Nephron progenitor cell (in vitro differentiated cells): ENCODE measurements at places on chromosomes 6 and 20.

- DNase-seq = no peak
These were observed 42.3 kb downstream of the IL20RA start for GRCh38 chr6:137002505-137002904.

- DNase-seq = no peak
These were observed 21.3 kb downstream of the ECI2 start for GRCh38 chr6:4114123-4114522.

DNA sequence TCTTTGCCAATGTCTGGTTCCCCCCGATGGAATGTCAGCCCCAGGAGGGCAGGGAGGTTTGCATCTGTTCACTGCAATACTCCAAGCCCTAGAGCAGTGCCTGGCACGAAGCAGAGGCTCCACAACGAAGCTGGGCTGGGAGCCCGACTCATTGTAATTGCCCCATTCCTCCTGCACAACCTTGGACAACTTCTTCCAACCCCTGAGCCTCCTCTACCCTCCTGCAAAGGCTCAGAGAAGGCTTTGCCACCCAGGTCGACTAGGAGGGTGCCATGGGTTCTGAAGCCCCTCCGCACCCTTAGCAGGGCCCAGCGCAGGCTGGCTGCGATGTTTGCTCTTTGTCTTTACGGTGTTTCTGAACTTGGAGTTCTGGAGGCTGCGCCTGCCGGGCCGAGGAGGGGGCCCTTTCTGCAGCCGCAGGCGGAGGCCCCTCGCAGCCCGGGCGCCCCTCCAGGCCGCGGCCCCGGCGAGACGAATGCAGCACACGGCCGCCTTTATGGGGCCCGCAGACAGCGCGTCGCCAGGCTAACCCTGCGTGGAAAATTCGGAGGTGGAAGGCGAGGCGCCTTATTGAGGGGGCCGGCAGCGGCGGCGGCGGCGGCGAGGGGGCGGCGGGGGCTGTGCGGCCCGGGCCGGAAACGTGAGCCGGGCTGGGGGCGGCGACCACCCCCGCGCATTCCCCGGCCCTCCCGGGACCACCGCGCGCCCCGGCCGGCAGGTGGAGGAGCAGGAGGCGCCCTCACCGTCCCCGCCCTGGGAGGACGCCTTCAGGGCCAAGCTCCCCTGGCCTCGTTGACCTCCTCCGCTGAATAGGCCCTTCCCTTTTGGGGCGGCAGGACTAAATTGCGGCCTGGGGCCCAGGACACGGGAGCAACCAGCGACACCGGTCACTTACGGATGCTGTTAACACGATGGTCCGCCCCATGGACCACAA, 27.0 kb downstream of the SNAI1 start:
- peak; percentile 67 for DNase-seq

- no peak for DNase-seq
These were observed 17.1 kb upstream of the TGM6 start for GRCh38 chr20:2363587-2363986.

- no peak for DNase-seq
These were observed 7.4 kb upstream of the SSTR4 start for GRCh38 chr20:23027721-23028120.

DNA sequence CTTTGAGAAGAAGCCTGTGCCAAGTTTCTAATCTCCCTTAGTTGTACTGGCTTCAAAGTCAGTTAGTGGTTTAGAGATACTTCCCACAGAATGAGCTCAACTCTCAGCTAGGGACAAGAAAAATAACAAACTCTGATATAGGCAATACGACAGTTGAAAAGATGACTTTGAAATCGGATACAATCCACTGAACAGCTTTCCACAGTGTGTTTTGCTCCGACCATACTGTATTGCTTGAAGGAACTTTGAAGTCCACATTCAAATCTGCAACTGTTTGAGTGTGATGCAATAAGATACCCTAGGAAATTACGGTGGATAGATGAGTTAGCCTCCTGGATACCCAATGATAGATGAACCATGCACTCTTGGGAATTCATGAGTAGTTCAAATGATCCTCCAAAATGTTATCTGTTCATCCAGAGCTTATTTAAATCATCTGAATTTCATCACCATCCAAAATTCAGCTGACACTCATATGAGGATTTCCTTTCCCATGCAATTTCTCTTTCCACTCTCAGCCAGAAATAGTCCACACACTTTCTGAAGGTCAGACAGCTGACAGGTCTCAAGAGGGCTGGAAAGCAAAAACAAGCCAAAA, 443.8 kb downstream of the HAO1 start:
- DNase-seq = no peak

DNA sequence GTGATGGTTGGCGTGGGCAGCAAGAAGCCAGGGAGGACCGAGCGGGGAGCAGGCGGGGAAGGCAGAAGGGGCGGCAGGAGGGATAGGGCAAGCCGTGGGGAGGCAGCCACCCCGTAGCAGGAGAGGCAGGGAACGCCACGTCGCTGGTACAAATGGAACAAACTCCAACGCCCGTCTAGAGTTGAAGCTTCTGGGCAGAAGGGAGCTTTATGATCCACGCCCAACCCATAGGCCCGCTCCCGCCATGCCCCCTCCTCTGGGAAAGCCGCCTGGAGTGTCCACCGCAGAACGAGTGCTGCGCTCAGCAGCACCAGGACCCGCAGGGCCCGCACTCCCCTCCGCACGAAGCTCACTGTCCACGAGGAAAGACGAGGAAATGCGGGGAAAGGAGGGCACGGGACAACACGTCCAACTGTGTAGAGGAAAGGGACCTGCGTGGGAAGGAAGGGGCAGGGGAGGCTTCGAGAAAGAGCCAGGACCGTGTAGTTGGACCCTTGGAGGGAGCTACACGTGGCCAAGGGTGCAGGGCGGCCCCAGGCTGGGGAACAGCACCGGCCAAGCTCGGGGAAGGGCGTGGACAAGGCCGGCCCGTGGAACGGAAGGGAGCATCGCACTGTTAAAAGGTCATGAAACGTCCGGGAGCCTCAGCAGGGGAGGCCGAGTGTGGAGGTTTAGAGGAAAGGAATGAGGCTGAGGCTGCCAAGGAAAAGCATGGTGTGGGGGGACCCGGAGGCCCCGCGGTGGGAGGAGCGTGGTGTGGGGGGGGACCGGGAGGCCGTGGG, 204.0 kb downstream of the DLL1 start:
- DNase-seq = no peak

GRCh38 chr6:24191346-24191745, 65.3 kb downstream of the NRSN1 start:
- no peak for DNase-seq

DNA sequence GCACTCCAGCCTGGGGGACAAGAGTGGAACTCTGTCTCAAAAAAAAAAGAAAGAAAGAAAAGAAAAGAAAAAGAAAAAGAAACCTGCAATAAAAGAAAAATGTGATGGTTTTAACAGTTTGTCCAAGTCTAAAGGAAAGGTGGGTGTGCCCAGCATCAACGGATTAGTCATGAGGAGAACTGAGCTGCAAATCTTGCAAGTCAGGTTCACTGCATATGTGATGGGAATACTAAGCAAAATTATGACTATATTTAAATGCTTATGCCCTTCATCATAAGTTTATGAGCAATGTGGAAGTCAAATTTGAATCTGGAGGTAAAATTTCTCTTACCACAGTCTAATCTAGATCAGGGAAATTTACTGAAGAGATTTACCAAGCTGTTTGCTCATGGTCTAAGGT, 13.1 kb upstream of the CDK19 start:
- no peak for DNase-seq

DNA sequence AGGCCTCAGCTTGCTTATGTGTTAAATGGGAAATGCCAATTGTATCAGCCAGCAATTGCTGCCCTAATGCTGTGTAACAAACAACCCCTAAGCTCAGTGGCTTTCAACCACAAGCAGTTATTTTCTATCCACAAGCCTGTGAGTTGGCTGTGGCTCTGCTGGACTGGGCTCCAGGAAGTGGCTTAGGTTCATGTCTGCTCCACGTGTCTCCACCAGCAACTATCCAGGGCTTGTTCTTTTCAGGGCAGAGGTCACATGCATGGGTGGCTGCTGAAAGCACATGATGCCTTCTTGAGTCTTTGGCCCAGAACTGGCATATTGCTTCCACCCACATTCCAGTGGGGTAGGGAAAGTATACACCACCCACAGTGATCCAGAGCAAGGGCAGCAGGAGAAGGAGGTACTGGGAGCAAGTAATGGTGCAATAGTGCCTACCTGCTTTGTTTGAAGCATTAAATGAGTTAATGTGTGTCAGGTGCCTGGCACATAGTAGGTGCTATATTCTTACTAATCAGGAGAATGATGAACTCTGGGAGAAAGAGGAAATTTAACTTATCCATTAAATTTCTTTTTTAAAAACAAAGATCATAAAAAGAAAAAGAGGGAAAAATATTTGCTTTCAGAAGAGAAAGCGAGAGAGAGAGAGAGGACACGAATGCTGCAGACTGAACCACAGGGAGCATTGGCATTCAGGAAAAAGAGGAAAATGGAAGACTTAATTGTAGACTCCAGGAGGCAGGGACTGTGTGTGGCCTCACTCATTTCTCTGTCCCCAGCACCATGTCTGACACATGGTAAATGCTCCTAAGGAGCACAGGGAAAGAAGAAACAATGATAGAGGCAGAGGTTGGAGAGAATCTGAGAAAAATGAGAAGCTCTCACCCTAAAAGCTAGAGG, 25.2 kb upstream of the RNF24 start:
- DNase-seq = no peak

DNA sequence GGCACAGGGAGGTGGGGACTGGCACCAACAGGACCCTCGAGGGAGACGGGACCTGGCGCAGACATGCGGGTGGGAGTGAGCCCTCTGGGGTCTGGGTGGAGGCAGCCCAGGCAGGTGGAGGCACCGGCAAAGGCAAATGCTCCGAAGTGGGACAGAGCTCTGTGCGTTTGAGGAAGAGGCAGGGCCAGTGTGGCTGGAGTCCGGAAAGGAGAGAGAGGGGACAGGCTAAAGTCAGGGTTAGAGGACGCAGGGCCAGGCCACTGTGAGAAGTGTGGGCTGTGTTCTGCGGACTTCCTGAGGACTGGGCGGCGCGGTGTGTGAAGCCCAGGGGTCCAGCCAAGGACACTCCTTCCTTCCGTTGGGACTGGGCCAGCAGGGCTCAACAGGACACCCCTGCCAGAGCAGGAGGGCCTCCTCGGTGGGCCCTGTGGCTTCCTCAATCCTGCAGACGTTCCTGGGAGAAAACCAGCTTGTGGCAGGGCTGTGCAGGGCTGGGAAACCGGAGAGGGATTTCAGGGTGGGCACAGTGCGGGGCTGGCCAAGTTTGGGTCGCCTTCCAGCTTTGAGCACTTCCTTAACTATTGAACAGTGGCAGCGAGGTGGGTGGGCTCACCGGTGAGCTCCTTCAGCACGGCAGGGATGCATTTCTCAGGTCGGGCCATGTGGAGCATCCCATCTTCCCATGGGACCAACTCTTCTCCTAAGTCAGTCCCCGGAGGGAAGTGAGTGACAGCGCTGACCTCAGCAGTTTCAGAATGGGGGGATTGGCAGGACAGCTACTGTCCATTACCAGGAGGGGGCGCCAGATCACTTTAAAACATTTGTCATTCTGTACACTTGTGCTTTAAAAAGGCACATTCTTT, 22.5 kb downstream of the MOCS3 start:
- DNase-seq = peak; percentile 81

DNA sequence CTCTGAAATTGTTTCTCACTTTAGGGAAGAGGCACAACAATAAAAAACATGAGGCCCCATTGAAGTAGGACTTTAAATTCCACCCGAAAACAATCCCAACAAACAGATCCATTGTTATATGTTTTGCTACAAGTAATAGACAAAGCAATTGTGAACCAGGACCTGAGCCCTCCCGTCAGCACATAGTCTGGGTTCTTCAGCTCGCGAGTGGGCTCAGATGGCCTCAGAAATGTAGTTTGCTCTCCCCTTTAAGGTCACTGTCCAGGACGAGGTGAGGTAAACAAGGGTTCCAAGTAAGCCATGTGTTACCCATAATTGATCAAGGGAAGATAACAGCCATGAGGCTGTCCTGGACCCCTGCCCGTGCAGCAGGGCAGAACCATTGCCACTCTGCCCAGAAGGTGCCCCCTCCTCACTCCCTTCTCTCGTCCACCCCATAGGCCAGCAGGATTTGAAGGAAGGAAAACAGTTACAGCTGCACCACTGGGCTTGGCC, 160.1 kb upstream of the QKI start:
- no peak for DNase-seq

- DNase-seq = no peak
These were observed 4.8 kb upstream of the ASF1A start for GRCh38 chr6:118889163-118889562.

DNA sequence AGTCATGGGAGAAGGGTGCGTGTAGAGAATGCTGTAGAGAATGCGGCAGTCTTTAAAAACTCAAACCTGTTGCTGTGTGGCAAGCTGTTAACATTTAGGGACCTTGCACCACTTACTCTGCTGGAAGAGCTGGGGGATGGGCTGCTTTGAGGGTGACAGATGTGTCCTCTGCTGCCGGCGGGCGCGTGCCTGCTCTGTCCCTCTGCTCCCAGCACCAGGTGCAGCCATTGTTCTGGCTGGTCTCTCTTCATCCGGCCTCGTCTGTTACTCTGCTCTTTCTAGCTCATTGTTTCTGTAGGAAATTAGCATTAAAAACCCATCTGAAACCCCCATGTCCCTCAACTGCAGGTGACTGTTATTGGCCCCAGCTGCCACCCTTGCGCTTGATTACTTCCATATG, 78.5 kb downstream of the CBFA2T2 start:
- DNase-seq = peak; percentile 33

GRCh38 chr6:22003287-22003686, 293.5 kb downstream of the PRL start:
- DNase-seq = no peak

- no peak for DNase-seq
These were observed 116.7 kb upstream of the SSTR4 start for GRCh38 chr20:22918286-22918983.

DNA sequence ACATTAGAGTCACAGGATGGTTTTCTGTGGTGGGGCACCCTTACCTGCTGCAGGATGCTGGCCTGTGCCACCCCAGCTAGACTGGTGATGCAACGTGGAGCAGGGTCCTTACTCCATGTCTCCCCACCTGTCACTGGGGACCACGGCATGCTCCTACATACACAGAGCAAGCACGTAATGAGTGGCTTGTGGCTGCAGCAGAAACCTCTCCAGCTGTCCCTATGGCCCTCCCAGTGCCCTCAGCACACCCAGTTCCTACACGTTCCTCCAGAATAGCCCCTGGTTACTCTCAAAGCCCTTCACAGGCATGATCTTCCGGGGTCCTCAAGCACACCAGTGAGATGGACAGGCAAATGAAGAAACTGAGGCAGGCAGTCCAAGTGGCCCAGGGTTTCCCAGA, 3.2 kb upstream of the LSM14B start:
- no peak for DNase-seq

DNA sequence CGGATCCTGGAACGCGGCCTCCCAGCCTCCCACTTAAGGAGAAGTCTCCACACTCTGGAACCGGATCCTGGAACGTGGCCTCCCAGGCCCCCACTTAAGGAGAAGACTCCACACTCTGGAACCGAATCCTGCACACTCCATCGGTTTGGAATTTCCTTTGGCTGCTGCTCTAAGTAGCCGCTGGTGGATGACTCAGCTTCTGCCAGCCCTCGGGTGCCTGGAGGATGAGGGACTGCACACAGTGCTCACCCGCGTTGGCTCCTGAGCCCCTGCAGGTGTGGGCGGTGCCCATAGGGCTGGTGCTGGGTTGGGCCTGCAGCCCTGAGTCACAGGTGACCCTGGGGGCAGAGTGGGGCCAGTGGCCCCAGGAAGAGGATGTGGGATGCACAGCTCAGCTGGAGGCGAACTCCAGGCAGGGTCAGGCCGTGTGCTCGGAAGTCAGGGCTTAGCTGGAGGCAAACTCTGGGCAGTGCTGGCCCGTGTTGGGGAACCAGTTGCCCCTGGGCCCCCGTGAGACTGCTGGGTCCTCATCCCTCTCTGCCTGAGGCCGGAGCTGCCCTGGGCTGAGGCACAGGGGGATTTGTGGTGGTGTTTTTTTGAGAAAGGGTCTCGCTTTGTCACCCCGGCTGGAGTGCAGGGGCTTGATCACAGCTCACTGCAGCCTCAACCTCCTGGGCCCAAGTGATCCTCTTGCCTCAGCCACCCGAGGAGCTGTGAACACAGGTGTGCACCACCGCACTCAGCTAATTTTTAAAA, 13.9 kb upstream of the TNFRSF6B start:
- no peak for DNase-seq
